Ascending aorta (tissue), 2 donors: ENCODE measurements at places on chromosomes 1 and 21. TPM values are rescaled to one million over a fixed set of nuclear protein-coding genes. Genes with fewer than 3 reads are reported as not detected.
A peak's percentile ranks its signal among the peaks of the same experiment; 100 is the strongest.

BCAR3 gene
- total RNA-seq, result 41.0 TPM

WNT2B gene
- 4.8 TPM for total RNA-seq

GRCh38 chr1:193321242-193321840 is 134.9 kb upstream of the B3GALT2 start:
- no peak overlapping the region for H3K4me3 ChIP-seq
- no peaks in the 10 kb centered on the region for H3K4me1 ChIP-seq
- H3K27me3 ChIP-seq, result no peaks in the 10 kb centered on the region
- no peak for DNase-seq

GRCh38 chr1:42479621-42480020 is 16.5 kb downstream of the CCDC30 start:
- no peak overlapping the region for H3K4me3 ChIP-seq
- peaks cover 21% of the 10 kb centered on the region for H3K36me3 ChIP-seq
- H3K27ac ChIP-seq, result no peak overlapping the region
- no peaks in the 10 kb centered on the region for H3K4me1 ChIP-seq
- H3K27me3 ChIP-seq, result no peaks in the 10 kb centered on the region

GRCh38 chr1:41497056-41497440 is 12.6 kb upstream of the EDN2 start:
- no peak overlapping the region for H3K4me3 ChIP-seq
- DNase-seq, result no peak
- peak overlapping the region; percentile 93 for H3K27ac ChIP-seq
- peaks cover 63% of the 10 kb centered on the region for H3K4me1 ChIP-seq
- H3K27me3 ChIP-seq, result no peaks in the 10 kb centered on the region

ERRFI1 gene
- 59.7 TPM for total RNA-seq

- no peaks in the 10 kb centered on the region for H3K4me1 ChIP-seq
- no peak overlapping the region for H3K4me3 ChIP-seq
- H3K27ac ChIP-seq, result no peak overlapping the region
- no peak for DNase-seq
- H3K27me3 ChIP-seq, result no peaks in the 10 kb centered on the region
Measured at GRCh38 chr1:206932177-206932576, 10.4 kb upstream of the FCMR start.

GRCh38 chr1:161190962-161191521 is 7.8 kb downstream of the ADAMTS4 start:
- no peaks in the 10 kb centered on the region for H3K4me1 ChIP-seq
- no peak overlapping the region for H3K27ac ChIP-seq

NLRP3 gene
- total RNA-seq, result 0.11 TPM

- H3K27ac ChIP-seq, result no peak overlapping the region
- DNase-seq, result no peak
- no peaks in the 10 kb centered on the region for H3K27me3 ChIP-seq
- H3K36me3 ChIP-seq, result no peaks in the 10 kb centered on the region
Measured at GRCh38 chr1:178126741-178127185, 32.9 kb downstream of the RASAL2 start.

ARHGEF16 gene
- total RNA-seq, result not detected

- DNase-seq, result no peak
- no peaks in the 10 kb centered on the region for H3K36me3 ChIP-seq
- H3K4me1 ChIP-seq, result no peaks in the 10 kb centered on the region
- H3K27me3 ChIP-seq, result no peaks in the 10 kb centered on the region
- no peak overlapping the region for H3K27ac ChIP-seq
- H3K4me3 ChIP-seq, result no peak overlapping the region
Measured at GRCh38 chr1:177307771-177308170, 137.0 kb downstream of the BRINP2 start.

DNA sequence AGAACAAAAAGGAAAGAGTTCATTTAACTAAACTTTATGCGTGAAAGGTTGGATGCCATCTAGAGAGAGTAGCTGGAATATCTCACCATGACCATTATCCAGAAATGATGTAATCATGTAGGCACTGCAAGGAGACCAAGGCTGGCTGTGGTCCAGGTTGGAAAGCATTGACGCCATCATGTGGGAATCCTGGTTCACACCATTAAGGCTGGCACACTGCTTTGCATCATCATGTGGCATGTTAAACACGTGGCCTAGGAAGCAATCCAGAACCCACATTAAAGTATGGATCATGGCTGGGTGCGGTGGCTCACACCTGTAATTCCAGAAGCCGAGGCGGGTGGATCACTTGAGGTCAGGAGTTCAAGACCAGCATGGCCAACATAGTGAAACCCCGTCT is 4.3 kb downstream of the ADAMTS1 start:
- H3K4me3 ChIP-seq, result peak overlapping the region; percentile 94
- peak overlapping the region; percentile 98 for H3K27ac ChIP-seq
- no peak for DNase-seq
- no peaks in the 10 kb centered on the region for H3K27me3 ChIP-seq

DNA sequence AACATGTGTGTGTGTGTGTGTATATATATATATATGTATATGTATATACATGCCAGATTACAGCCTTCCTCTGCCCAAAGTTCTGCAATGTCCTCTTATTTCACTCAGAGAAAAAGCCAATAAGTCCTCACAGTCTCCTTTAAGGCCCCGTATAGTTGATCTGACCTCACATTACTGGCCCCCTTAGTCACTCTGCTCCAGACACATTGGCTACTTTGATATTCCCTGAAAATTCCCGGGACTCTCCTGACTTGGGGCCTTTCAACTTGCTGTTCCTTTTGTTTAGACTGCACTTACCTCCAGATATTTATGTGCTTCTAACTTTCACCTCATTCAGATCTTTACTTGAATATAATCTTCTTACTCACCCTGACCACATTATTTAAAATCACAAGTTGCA is 4.2 kb upstream of the BSDC1 start:
- H3K27me3 ChIP-seq, result no peaks in the 10 kb centered on the region
- H3K27ac ChIP-seq, result no peak overlapping the region
- no peak for DNase-seq

GRCh38 chr1:17243274-17243673 is 5.6 kb upstream of the PADI3 start:
- DNase-seq, result no peak
- H3K4me3 ChIP-seq, result no peak overlapping the region
- no peaks in the 10 kb centered on the region for H3K27me3 ChIP-seq
- H3K36me3 ChIP-seq, result no peaks in the 10 kb centered on the region

DNA sequence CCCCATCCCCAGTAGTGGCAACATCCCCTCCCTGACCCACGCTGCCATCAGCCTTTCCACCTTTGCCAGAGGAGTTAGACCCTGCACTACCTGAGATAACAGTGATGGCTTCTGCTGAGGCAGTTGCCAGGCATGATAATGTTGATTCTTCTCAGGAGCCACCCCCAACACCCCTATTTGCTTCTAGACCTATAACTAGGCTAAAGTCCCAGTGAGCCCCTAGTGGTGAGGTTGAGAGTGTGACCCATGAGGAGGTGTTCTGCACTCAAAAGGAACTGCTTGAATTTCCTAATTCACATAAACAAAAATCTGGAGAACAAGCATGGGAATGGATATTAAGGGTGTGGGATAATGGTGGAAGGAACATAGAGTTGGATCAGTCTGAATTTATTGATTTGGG is 159.6 kb upstream of the COL11A1 start:
- no peak for DNase-seq
- no peak overlapping the region for H3K4me3 ChIP-seq
- H3K27me3 ChIP-seq, result no peaks in the 10 kb centered on the region
- H3K27ac ChIP-seq, result no peak overlapping the region
- no peaks in the 10 kb centered on the region for H3K4me1 ChIP-seq
- no peaks in the 10 kb centered on the region for H3K36me3 ChIP-seq

DNA sequence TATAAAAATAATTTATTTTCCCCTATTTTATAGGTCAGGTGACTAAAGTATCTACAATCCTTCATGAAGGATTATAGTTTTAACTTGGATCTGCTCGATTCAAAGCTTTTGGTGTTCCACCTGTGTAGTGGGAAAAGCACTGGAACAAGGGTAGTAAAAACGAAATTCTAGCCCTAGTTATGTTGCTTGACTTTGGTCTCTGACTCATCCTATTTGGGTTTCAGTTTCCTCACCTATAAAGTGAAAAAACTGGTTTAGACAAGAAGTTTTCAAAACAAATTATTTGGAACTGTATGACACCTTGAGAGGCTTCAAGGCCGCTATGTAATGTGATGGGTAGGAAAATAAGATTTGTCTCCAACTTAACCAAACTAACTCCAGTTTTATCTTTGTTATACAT is 505.2 kb upstream of the ZRANB2 start:
- no peaks in the 10 kb centered on the region for H3K4me1 ChIP-seq
- H3K36me3 ChIP-seq, result no peaks in the 10 kb centered on the region
- no peaks in the 10 kb centered on the region for H3K27me3 ChIP-seq
- H3K27ac ChIP-seq, result no peak overlapping the region

- no peaks in the 10 kb centered on the region for H3K36me3 ChIP-seq
- no peak overlapping the region for H3K4me3 ChIP-seq
- H3K4me1 ChIP-seq, result no peaks in the 10 kb centered on the region
- no peaks in the 10 kb centered on the region for H3K27me3 ChIP-seq
- DNase-seq, result no peak
Measured at GRCh38 chr1:116491700-116492357, 79.0 kb downstream of the CD58 start.

DNA sequence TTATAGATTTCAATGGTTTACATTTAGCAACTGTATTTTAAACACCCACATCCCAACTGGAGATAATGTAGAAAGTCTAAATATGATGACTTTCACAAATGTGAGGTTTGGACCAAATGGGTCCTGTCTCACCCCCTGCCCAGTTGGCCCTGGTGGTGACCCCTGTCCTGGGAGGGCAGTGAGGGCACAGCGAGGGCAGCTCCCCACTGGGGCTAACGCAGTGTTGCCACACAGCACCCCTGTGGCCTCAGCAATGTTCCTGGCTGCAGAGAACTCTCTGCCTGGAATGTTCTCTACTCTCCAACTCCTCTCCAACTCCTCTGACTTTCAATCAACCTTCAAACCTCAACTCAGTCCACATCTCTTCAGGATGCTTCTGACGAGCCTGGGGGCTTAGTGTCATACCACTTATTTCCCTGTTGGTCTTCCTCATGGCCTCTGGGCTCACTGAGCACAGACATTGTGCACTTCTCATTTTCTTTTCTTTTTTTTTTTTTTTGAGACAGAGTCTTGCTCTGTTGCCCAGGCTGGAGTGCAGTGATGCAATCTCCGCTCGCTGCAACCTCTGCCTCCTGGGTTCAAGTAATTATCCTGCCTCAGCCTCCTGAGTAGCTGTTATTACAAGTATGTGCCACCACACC is 25.8 kb downstream of the KCNA10 start:
- no peak for DNase-seq
- no peak overlapping the region for H3K4me3 ChIP-seq
- no peaks in the 10 kb centered on the region for H3K27me3 ChIP-seq
- no peak overlapping the region for H3K27ac ChIP-seq
- no peaks in the 10 kb centered on the region for H3K4me1 ChIP-seq

SLC1A7 gene
- not detected for total RNA-seq

DNA sequence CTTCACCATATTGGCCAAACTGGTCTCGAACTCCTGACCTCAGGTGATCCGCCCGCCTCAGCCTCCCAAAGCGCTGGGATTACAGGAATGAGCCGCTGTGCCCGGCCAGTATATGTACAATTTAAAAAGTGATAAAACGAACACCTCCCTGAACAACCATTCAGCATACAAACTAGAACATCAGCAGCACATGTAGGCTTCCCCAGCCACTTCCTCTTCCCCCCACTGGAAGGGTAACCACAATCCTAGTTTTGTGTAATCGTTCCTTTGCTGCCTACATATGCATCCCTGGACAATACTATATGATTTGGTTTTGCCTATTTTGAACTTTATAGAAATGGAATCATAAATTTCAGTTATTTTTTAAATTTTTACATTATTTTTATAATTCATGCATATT is 60.4 kb downstream of the DESI2 start:
- H3K27ac ChIP-seq, result no peak overlapping the region
- H3K27me3 ChIP-seq, result no peaks in the 10 kb centered on the region
- H3K4me1 ChIP-seq, result no peaks in the 10 kb centered on the region
- no peak for DNase-seq
- H3K36me3 ChIP-seq, result no peaks in the 10 kb centered on the region
